Neural cell (in vitro differentiated cells): ENCODE measurements at places on chromosomes 5 and 9. TPM values are rescaled to one million over a fixed set of nuclear protein-coding genes. Genes with fewer than 3 reads are reported as not detected.

Gene PTCD2
- polyA plus RNA-seq = 4.4 and 4.5 TPM in 2 replicates

Gene NR5A1
- polyA plus RNA-seq = 0.09 and 2.4 TPM in 2 replicates

Gene WNK2
- 37.1 and 38.3 TPM in 2 replicates for polyA plus RNA-seq

Gene HRCT1
- 0.84 TPM in 1 of 2 replicates, not detected in the other for polyA plus RNA-seq

Gene SGCD
- 2.5 and 3.4 TPM in 2 replicates for polyA plus RNA-seq

Gene PPP2R2B
- polyA plus RNA-seq = 246 and 250 TPM in 2 replicates

Gene GRIA1
- polyA plus RNA-seq = 59.6 and 68.9 TPM in 2 replicates

Gene ANKRD31
- polyA plus RNA-seq = 0.48 and 0.62 TPM in 2 replicates

Gene RORB
- 0.54 and 0.77 TPM in 2 replicates for polyA plus RNA-seq

Gene FAM221B
- 0.09 TPM in 1 of 2 replicates, not detected in the other for polyA plus RNA-seq

Gene SLC6A3
- 0.77 TPM in 1 of 2 replicates, not detected in the other for polyA plus RNA-seq

Gene PCDHGA8
- 0.19 and 0.38 TPM in 2 replicates for polyA plus RNA-seq

Gene MRPL22
- 26.8 and 28.0 TPM in 2 replicates for polyA plus RNA-seq

Gene CDH9
- 1.7 and 3.4 TPM in 2 replicates for polyA plus RNA-seq

Gene GNA14
- polyA plus RNA-seq = 0.40 and 1.1 TPM in 2 replicates

Gene TEK
- 0.83 TPM in 1 of 2 replicates, not detected in the other for polyA plus RNA-seq

Gene CDC20B
- 0.28 TPM in 1 of 2 replicates, not detected in the other for polyA plus RNA-seq

Gene PCDHGB3
- not detected in 2 replicates for polyA plus RNA-seq

Gene SNX24
- polyA plus RNA-seq = 12.8 and 18.3 TPM in 2 replicates

Gene NPDC1
- polyA plus RNA-seq = 161 and 162 TPM in 2 replicates

Gene PCDHGA5
- 0.25 TPM in 1 of 2 replicates, not detected in the other for polyA plus RNA-seq

Gene UGT3A2
- polyA plus RNA-seq = not detected in 2 replicates

Gene SLC35A4
- polyA plus RNA-seq = 8.1 and 8.8 TPM in 2 replicates

Gene WDR38
- polyA plus RNA-seq = not detected in 2 replicates

Gene GMCL2
- polyA plus RNA-seq = not detected in 2 replicates

Gene MTRR
- 34.1 and 36.1 TPM in 2 replicates for polyA plus RNA-seq

Gene SEC61B
- 165 and 203 TPM in 2 replicates for polyA plus RNA-seq

Gene CEL
- polyA plus RNA-seq = 0.95 and 2.7 TPM in 2 replicates

Gene WNT8A
- polyA plus RNA-seq = 0.26 and 0.60 TPM in 2 replicates

Gene PDE6A
- polyA plus RNA-seq = not detected in 2 replicates

Gene FOXD4L3
- not detected in 2 replicates for polyA plus RNA-seq

Gene UBE2D2
- 110 and 118 TPM in 2 replicates for polyA plus RNA-seq

Gene BASP1
- 974 and 982 TPM in 2 replicates for polyA plus RNA-seq

Gene IFNK
- not detected in 2 replicates for polyA plus RNA-seq

Gene NUTM2F
- 0.68 and 1.5 TPM in 2 replicates for polyA plus RNA-seq

Gene HSD17B3
- not detected in 2 replicates for polyA plus RNA-seq

Gene SPAAR
- 0.35 TPM in 1 of 2 replicates, not detected in the other for polyA plus RNA-seq

Gene CDH18
- polyA plus RNA-seq = 5.6 and 9.6 TPM in 2 replicates

Gene SSBP2
- polyA plus RNA-seq = 128 and 164 TPM in 2 replicates

Gene FBXL7
- 0.06 and 0.24 TPM in 2 replicates for polyA plus RNA-seq

Gene FAM81B
- polyA plus RNA-seq = not detected in 2 replicates

Gene TTLL11
- 8.0 and 8.4 TPM in 2 replicates for polyA plus RNA-seq

Gene MED7
- polyA plus RNA-seq = 25.4 and 27.2 TPM in 2 replicates

Gene UIMC1
- 56.4 and 74.0 TPM in 2 replicates for polyA plus RNA-seq

Gene CATSPER3
- 0.17 and 0.80 TPM in 2 replicates for polyA plus RNA-seq

Gene FAM151B
- polyA plus RNA-seq = 3.3 and 5.3 TPM in 2 replicates

Gene ADAMTS13
- polyA plus RNA-seq = 13.5 and 24.8 TPM in 2 replicates

Gene MCC
- 2.2 and 4.6 TPM in 2 replicates for polyA plus RNA-seq

Gene TTC39B
- polyA plus RNA-seq = 2.8 and 2.9 TPM in 2 replicates

Gene PDGFRB
- not detected in 2 replicates for polyA plus RNA-seq

Gene RLN2
- polyA plus RNA-seq = not detected in 2 replicates

Gene CKMT2
- polyA plus RNA-seq = not detected in 2 replicates
